ENCODE measurements at places on chromosomes 12 and 14.

GRCh38 chr12:100337727-100338126 lies 19.1 kb upstream of the SLC17A8 start:
- DNase-seq, result no peak

GRCh38 chr12:4088451-4088850 lies 185.1 kb upstream of the CCND2 start:
- DNase-seq, result no peak

DNA sequence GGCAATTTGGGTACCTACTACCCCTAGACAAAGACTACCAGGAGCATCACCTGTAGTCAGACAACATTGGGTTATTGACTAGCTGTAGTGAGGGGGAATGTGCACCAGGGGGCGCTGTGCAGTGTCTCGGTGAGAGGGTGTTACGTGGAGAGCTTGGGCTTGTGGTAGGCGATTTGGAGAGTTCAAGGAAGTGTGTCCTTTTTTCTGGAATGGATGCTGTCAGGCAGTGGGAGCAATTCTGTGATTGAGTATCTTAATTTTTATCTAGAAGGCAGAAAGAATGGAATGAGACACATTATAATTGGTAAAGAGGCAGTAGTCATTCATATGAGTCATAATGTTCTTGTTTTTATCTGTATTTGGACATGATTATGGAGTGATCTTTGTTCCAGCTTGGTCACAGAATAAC lies 187.7 kb downstream of the GALC start:
- DNase-seq, result peak; percentile 29

- DNase-seq, result peak; percentile 66
Observed at GRCh38 chr12:121443193-121443870, 43.4 kb downstream of the RNF34 start.

DNA sequence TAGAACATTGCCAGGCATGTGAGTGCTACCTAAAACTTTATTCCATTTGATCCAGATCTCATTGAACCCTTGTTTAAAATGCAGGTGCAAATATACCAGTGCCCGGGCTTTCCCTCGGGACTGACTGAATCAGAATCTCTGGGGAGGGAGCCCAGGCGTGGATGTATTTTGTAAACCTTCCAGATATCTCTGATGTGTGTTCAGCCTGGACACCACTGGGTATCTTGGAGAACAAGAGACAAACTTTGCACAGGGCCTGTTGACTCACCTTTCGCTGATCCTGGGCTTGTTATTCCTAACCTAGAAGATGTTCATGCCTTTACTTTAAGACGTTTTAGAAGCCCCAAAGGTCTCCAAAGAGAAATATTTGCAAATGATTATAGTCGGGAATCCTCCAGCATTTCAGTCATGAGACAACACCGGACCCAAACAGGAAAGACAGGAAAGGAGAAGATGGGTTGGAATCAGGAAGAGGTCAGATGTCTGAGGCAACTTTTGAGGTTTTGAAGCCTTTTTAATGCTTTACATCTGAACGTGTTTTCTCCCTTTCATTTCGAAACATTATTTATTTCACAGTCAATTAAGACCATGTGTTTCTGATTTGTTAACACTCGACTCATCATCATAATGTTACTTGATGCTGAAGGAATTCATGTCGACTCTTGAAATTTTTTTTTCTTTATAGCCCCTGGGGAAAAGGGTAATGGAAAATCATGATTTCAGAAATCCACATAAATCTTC lies 118.6 kb downstream of the PLXNC1 start:
- no peak for DNase-seq

DNA sequence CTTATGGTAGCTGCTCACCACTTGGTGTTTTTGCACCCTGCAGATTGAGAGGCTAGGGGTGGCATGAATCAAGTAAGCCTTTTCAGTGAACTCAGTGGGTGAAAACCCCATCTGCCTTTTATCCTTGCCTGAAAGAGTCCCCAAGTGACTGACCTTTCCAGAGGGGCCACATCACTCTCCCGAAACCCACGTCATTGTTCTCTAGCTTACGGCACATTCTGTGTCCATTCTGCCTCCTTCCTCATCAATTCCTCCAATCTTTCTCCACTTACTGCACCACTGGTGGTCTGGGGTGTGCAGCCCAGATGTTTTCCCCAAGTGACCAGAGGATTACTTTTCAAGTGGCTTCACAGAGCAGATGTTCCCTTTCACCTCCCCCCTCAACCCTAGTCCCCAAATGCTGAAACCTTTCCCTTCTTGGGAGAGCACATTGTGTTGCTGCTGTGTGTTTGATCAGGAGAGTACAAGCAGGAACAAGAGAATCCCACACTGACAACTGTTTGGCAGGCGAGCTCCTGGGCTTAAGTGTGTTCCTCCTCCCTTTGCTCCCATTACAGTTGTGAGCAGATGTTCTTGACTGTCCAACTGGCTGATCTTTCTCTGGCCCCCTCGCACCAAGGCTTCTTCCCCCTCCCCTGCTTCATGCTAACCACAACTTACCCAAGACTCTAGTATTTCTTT lies 138.0 kb upstream of the IGF1 start:
- DNase-seq, result no peak

- DNase-seq, result no peak
Observed at GRCh38 chr14:72619881-72620280, 274.0 kb downstream of the DPF3 start.

Measured in CD4-positive, alpha-beta T cell treated with Interleukin-17A for 1 hour (primary cell).